ENCODE measurements at places on chromosomes 12 and 14.

GRCh38 chr14:79742142-79742541 is 469.2 kb downstream of the DIO2 start:
- DNase-seq: no peak

- no peak for DNase-seq
These were observed 638.5 kb upstream of the MIS18BP1 start for GRCh38 chr14:45891417-45892080.

GRCh38 chr14:57482120-57482519 is 11.5 kb downstream of the CCDC198 start:
- DNase-seq: no peak

DNA sequence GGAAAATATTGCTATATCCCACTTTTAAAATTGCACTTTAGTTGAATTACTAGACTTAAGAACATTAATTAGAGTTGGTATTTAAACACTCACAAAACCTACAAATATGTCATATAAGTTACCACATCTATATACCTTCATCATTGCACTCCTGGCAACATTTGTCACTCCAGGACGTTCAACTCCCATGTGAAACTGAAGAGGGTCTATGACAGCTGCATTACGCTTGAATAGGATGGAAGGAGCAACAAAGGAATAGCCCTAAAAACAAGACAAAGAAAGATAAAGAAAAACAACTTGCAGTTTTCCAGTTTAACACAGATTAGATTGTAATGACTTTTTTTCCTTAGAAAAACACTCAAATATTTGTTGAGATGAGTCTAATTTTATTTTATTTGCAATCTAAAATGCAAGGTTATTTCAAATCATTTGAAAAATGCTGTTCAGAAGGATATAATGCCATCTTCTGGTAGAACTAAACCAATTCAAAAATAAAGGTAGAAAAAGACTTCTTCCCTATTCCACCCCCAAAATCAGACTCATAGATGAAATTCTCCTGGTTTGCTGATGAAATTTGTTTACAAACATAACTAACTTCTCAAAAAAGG is 84.3 kb upstream of the TTC7B start:
- DNase-seq: no peak

DNA sequence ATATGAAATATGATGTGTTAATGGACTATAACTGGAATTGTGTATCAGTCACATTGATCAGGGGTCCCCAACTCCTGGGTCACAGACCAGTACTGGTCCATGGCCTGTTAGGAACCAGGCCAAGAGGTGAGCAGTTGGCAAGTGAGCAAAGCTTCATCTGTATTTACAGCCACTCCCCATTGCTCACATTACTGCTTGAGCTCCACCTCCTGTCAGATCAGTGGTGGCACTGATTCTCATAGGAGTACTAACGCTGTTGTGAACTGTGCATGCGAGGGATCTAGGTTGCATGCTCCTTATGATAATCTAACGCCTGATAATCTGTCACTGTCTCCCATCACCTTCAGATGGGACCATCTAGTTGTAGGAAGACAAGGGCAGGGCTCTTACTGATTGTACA is 72.3 kb downstream of the CDK17 start:
- no peak for DNase-seq

DNA sequence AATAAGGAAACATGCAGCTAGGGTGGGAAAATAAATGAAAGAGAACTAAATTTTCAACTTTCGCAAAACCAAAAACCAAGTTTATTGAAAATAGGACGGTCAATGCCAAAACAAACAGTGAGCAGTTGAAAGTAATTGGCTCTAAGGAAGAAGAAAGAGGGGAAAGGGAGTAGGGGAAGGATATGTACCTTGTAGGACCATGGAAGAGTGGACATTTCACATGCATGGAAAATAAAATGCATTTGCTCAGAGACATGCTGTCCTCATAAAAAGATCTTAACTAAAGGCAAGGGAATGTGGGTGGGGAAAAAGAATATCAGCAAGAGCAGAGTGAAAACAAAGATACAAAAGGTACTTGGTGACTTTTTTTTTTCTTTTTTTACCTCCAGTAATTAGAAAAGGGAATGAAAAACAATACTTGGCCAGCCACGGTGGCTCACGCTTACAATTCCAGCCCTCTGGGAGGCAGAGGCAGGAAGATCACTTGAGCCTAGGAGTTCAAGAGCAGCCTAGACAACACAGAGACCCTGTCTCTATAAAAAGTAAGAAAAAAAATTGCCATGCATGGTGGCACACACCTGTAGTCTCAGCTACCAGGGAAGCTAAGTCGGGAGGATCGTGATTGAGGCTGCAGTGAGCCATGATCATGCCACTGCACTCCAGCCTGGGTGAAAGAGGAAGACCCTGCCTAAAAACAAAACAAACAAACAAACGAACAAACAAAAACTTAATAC is 6.6 kb downstream of the TXNDC16 start:
- DNase-seq: no peak

GRCh38 chr12:53169644-53170043 is 10.9 kb upstream of the ZNF740 start:
- no peak for DNase-seq

DNA sequence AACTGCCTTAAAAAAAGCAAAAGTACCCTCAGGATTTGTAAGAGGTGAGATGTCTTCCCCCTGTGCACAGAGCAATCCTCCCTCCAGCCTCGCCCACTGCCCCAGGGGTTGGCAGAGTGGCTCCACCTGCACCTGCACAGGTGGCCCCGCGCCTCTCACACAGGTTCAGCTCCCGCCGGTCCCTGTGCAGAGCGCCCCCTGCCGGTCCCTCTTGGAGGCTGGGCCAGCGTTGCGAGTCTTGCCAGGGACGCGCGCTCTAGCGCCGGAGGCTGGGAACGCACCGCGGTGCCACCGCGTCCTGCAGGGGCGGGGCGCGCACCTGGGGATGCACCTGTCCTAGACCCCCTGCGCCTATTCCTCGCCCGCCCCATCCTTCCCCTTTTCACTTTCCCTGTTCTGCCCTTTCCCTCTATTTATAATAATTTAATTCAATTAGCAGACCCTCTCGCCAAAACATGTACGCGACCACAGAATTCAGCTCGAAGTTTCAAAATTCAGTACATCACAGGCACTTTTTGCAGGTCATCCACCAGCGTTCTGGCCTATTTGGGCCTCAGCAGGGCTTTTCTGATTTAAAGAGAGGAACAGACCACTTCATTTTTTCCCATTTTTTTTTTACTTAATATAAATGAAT is 618.6 kb downstream of the AACS start:
- no peak for DNase-seq

GRCh38 chr14:105281371-105282097 is 19.3 kb downstream of the BRF1 start:
- DNase-seq: no peak

DNA sequence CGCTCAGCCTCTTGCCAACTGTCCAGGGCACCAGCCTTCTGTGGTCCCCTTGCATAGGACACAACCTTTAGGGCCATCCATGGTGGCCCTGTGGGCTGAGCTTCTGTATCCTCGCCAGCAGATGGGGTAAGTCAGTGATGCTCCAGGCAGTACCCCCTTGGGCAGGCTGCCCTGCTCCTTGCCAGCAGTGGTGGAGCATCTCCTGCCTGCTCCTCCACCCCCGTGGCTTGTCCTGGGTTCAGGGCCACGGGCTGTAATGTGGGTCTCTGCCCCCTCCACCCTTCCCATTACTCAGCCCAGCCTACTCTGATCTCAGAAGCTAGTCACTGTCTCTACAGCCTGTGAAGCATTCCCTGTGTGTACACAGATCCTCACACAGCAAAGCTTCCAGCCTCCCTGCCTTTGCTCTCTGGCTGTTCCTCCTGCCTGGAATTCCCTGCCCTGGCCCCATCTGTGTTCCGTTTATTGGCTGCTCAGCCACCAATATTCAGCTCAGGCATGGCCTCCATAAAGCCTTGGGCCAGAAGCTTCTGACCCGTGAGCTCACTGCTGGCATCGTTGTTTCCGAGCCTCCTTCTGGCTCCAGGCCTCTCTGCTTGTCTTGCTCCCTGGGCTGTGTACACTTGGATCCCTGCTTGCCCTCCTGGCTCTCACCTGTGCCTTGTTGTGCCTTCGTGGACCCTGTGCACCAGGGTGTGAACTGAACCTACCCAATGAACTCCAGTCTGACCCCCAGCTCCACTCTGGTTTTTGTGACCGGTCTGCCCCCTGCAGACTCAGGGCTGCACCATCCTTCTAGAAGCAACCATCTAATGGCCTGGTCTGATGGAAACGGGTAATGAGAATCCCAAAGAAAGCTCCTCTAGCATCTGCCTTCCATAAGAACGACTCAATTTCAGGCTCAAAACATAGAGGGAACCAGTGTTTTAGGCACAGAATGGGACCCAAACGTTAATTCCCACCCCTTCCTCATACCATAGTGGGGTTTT is 177.0 kb upstream of the PRMT8 start:
- DNase-seq: no peak

DNA sequence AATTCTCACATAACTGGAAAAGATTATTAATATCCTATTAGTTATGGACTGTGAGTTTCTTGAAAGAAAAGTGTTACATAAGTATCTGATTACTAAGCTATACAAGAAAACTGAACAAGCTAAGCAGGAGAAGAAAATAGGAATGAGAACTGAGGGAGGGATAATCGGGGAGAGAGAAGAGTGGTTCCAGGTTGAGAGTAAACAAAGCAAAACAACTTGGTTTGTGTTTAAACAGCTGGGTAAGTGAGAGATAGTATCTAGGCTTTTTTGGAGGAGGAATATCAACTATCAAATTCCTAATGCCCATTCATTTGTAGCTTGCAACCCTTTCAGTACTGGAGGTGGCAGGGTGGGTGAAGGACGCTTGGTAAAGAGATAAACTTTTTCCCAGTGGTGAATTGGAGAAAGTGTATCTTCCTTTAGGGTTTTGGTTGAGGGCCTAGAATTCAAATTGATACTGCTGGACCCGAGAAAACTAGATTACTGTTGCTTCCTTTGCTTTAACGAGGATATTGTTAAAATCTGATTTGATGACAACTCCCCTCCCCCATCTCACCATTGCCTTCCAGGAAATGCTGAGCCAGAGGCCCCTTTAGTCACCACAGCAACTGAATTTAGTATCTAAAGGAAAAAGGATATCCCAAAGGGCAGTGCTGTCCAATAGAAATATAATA is 2.0 kb upstream of the SLC2A3 start:
- no peak for DNase-seq

DNA sequence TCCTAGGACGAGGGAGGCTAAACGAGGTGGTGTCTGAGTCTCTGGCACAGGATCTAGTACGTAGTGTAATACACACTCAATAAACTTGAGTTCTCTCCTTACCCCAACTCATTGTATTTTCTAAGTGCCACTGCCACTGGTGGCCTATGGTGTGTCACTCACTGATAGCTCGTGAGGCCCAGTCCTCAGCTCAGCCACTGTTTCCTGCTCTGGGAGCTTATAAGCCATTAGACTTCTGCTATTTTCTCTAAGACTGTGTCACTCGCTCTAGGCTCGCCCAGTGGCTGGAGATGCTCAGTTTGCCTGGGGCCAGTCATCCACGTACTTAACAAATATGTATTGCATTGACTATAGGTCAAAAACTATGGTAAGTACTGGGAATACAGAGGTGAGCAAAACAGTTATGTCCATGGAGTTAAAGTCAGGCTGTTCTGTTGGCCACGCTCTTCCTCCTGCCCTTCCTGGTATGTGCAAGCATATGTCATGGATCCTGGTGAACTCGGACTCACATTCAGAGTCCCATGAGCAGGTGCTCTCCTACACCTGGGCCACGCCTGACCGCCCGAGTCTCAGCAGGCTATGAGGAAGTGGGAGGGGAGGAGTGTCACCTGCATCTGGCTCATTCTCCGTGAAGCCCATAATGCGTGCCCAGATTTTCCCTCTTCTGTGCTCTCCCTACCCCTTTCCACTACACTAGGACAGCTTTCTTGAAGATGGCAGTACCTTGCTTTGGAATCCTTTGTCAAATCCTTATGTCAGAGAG is 41.6 kb downstream of the DEGS2 start:
- no peak for DNase-seq

GRCh38 chr12:3107954-3108353 is 30.8 kb downstream of the TSPAN9 start:
- no peak for DNase-seq

GRCh38 chr12:98090731-98091130 is 424.7 kb upstream of the TMPO start:
- no peak for DNase-seq

GRCh38 chr12:90021795-90022440 is 313.3 kb upstream of the ATP2B1 start:
- DNase-seq: no peak

GRCh38 chr14:33150666-33151428 is 212.2 kb downstream of the NPAS3 start:
- no peak for DNase-seq

Data from NCI-H446 (cell line).